Bone marrow (tissue), 2 donors: ENCODE measurements at places on chromosomes 7 and 10.

DNA sequence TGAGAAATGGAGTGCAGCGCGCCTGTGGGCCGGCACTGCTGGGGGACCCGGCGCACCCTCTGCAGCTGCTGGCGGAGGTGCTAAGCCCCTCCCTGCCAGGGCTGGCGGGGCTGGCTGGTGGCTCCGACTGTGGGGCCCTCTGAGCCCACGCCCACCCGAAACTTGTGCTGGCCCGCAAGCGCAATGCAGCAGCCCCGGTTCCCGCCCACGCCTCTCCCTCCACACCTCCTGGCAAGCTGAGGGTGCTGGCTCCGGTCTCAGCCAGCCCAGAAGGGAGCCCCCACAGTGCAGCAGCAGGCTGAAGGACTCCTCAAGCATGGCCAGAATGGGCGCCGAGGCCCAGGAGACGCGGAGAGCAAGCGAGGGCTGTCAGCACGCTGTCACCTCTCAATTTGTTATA, 1063.0 kb upstream of the AUTS2 start:
- DNase-seq = no peak

DNA sequence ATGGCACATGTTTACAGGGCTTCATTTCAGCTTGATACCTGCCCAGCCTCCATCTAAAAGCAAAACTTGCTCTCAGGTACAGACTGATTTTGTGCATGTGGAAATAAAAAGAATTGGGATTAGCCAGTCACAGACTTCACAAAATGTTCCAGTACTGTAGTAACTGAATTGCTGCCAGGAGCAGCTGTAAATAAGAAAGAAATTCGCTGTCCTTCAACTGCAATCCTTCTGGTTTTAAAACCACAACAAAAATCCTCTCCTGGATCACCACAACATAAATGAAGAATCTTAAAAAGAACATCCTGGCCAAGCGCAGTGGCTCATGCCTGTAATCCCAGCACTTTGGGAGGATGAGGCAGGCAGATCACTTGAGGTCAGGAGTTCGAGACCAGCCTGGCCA, 3.9 kb upstream of the MIOS start:
- no peak for DNase-seq

DNA sequence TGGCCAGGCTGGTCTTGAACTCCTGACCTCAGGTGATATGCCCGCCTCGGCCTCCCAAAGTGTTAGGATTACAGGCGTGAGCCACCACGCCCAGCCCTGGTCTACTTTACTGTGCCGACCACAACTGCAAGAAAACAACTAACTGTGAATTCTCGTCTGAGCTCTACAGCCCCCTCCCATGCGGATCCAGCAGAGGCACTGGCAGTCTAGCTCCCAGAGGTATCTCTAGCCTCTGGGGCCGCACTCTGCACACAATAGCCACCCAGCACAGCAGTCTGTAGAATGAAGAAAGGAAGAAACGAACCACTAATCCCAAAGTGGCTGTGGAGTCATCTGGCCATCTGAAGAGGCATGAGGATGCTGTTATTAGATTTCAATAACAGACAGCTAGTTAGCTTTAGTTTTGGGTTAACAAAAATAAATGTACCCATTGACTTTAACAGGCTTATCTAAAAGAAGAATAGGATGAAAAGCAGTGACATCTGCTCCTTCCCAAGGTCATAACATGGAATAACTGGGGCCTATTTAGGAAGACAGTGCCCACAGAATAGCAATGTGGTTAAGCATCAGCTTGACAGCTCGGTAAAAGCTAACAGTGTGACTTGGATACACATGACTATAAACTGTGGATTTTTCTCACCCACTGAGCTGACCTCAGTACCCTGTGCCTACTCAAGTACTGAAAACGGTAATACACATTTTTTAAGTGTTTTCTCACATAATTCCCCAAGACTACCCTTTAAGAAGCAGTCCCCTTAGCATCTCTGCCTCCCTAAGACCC, 131.9 kb downstream of the TNS3 start:
- no peak for DNase-seq

DNA sequence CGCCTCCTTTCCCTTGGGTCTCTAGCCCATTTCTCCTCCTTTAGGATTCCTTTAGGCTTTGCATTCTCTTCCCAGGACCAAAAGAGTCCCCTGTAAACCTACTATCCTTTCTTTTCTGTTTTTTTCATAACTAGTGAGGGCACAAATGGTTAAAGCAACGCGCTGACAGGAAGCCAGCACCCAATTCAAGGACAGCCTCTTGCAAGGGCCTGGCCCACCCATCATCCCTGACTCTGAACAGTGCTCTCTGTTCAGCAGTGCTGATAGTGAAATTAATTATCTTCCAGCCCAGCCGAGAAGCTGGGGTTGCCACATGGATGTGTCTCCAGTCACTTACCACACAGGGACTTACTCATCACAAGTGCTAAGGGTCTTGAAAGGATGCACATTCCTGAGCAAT, 38.3 kb upstream of the RNF32 start:
- no peak for DNase-seq

GRCh38 chr10:123837756-123838155, 53.9 kb downstream of the CPXM2 start:
- no peak for DNase-seq
